ENCODE measurements at places on chromosomes 12 and 14.

DNA sequence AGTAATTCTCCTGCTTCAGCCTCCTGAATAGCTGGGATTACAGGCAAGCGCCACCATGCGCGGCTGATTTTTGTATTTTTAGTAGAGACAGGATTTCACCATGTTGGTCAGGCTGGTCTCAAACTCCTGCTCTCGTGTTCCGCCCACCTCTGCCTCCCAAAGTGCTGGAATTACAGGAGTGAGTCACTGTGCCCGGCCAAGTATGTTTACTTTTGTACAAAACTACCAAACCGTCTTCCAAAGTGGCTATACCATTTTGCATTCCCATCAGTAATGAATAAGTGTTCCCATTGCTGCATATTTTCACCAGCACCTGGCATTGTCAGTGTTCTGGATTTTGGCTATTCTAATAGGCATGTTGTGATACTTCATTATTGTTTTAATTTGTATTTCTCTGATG lies 8.4 kb upstream of the KRT6A start:
- no peak for DNase-seq

DNA sequence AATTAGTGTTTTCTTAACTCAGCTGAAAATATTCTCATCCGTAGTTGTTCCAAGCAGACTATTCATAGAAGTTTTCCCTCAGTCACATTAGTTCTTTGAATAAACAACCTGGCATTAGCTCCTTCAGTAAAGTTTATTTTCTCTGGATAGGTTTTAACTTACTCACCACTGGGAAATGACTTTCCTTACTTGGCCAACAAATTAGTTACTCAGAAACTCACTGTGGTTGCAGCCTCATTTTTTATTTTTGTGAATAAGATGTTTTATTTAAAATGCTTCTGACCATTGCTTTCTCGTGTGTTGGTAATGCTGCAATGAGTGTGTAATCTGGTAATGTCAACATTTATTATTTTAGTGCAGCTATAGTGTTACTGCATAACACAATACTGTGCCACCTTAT lies 74.9 kb downstream of the NOVA1 start:
- no peak for DNase-seq

DNA sequence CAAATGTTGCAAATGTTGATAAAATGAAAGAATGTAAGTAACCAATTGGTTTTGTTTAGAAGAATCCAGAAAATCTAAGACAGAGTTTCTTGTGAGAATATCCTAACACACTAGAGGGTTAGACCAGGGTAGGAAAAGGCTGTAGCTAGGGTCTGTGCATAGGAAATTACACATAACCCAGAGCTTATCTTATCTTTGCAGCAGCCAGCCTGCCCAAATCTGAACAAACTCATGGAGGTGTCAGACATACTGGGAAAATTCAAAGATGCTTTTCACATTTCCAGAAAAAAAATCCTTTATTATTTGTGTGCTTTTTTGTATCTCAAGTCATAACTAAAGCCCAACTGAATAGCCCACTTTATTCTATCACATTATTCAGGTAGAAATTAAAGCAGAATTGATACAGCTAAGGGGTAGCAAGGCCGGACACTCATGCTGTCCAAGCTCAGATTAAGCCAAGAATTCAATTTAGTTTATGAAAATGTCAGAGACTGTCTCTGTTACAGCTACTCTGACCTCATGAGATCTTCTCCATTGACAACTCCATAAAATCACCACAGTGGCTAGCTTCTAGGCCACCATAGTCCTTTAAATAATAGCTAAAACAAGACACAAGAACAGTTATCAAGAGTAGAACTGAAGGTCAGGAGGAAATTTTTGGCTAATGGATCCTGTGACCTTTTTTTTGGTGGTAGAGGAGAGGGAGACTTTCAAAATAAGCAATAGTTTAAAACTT lies 169.6 kb upstream of the RASSF8 start:
- DNase-seq: no peak

GRCh38 chr12:45914090-45914489 lies 76.3 kb downstream of the SCAF11 start:
- DNase-seq: no peak

- DNase-seq: peak; percentile 72
These were observed 253.1 kb downstream of the EFCAB11 start for GRCh38 chr14:89701211-89702043.

All from activated CD8-positive, alpha-beta memory T cell treated with anti-CD3 and anti-CD28 coated beads for 48 hours (primary cell).